ENCODE measurements at places on chromosomes 11 and 22.

DNA sequence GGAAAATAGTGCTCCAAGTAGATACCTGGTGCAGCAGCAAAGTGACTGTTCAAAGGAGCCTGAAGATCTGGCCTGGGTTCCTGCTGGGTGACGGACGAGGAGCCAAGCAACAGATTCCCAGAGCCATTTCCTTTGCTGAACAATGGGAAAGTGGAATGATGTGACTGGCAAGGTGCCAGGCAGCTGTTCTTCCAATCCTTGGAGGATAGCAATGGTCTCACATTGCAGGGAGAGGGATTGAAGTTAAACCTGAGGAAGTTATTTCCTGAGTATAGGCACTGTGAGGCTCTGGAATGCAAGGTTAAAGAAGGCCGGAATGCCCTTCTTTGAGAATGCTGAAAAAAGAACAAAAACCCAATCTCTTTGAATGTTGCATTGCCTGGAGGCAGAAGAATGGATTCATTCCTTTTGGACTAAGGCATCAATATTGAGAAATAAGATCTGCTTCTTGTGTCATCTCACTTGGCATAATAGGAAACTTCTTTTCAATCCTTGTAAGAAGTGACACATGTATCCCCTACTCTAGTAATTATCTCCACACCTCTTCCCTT is 223.8 kb downstream of the BLID start:
- DNase-seq = no peak

DNA sequence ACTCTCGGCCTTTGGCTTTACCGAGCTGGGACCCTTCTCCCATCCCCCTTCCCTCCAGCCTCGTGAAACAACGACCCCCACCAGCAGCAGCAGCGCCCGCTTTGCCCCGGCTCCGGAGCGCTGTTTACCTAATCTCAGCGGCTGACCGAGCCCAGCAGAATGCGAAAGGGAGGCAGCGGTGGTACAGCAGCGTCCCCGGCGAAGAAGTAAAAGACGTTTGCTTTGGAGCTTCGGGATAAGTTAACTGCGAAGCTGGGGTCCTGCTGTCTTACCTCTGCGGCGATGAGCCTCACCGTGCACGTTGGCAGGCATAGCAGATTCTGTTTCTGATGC is 2.0 kb upstream of the LARGE1 start:
- peak; percentile 36 for DNase-seq

DNA sequence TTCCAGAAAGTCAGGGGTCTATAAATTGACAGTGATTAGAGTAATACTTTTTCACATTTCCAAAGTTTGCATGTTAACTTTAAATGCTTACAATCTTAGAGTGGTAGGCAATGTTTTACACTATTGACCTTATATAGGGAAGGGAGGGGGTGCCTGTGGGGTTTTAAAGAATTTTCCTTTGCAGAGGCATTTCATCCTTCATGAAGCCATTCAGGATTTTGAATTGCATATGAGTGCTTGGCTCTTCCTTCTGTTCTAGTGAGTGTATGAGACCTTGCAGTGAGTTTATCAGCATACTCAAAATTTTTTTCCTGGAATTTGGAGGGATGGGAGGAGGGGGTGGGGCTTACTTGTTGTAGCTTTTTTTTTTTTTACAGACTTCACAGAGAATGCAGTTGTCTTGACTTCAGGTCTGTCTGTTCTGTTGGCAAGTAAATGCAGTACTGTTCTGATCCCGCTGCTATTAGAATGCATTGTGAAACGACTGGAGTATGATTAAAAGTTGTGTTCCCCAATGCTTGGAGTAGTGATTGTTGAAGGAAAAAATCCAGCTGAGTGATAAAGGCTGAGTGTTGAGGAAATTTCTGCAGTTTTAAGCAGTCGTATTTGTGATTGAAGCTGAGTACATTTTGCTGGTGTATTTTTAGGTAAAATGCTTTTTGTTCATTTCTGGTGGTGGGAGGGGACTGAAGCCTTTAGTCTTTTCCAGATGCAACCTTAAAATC is 5.3 kb downstream of the MALAT1 start:
- DNase-seq = no peak

DNA sequence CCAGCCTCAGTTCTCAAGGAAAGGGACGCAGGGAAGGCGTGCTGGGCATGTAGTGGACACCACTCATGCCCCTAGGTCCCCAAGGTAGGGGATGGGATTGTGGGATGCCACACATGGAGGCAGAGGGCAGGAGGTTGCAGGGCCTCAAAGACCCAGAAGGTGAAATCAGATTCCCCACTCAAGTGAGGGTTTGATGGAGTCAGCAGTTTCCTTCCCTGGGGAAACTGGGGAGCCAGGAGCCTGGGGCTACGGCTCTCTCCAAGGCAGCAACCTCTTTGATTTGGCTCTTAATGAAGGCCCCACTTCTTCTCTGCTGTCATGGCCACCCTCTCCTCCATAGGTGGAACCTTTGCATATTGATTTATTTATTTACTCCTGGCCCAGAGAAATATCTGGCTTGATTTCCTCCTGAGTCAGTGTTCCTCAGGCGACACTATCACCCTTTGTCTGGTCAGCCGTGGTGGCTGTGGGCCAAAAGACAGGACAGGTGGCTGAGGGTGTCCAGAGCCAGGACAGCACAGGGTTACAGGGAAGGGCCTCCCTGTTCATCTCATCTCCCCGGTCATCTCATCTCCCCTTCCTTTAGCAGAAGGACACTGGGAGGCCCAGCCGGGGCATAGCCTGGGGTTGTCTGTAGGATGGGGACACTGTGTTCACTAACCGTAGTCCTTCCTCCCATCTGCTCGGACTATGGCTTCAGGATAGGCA is 9.6 kb downstream of the GNAZ start:
- DNase-seq = no peak

DNA sequence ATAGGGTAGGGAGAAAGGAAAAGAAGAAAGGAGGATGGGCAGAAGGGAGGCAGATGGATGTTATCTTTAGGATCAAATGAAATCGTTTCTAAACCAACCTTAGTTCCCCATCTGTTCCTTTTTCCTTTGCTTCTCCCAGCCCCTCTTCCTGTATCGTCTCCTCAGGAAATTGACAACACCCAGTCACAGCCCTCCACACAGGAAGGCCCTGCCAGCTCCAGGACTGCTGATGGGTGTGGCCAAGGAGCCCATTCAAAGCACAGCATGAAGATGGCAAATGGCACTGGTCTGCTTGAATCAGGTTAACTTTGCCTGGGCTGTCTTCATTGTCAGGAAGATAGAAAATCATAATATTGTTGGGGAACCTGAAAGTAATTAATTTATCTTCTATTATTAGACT is 164.8 kb downstream of the C11orf87 start:
- no peak for DNase-seq

GRCh38 chr11:85672105-85672902 is 7.4 kb upstream of the CREBZF start:
- no peak for DNase-seq

Data from hippocampal formation (tissue), 2 donors.